Cardiac septum (tissue), 1 donor: ENCODE measurements at places on chromosomes 6 and 20. TPM values are rescaled to one million over a fixed set of nuclear protein-coding genes. Genes with fewer than 3 reads are reported as not detected.

Gene BPI
- total RNA-seq: 0.40 TPM

Gene WFDC8
- not detected for total RNA-seq

Gene CLPSL1
- not detected for total RNA-seq

DNA sequence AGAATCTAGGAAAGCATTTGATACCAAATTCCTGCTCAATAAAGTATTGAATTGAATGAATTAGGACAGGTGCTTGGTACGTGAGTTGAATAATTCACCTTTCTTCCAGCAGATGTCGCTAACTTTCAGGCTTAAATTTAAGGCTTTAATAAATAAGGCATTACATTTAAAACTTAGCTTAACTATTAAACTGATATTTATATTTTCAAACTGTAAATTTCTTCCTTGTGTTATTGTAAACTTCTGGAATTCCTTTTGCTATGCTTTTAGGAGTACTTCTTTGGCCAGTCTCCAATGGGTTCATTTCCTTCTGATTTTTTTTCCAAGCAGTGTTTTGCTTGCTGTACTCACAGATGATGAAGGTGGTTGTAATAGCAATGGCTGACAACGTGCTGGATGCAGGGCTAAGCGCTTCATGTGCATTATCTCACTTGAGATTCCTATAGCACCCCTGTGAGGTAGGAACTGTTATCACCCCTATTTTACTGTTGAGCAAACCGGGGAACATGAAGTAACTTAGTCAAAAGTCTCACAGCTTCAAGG is 71.3 kb upstream of the SLC2A12 start:
- DNase-seq: no peak

GRCh38 chr6:147310521-147310920 is 106.3 kb downstream of the STXBP5 start:
- no peak for DNase-seq

DNA sequence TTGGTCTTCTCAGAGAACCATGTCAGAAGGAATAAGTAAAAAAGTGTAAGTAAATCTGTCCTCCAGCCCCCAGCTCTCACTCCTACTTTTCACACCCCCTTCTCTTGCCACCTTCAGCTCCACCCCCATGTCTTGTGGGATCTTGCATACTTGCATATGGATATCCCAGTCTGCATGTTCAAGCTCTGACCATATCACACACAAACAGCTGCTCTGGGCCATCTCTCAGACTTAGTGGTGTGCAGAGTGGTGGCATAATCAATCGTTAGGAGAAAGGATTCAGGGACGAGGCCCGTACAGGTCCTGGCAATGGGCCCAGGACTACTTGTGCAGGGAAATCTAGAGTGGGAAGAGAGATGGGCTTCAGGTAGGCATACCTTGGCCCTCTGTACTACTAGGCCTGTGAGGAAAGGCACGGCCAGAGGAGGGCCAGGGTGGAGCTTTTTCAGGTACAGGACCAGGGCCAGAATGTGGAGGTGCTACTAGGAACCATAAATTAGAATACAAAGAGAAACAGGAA is 112.0 kb upstream of the SGK1 start:
- DNase-seq: no peak

GRCh38 chr20:60100780-60101179 is 142.6 kb downstream of the CDH26 start:
- no peak for DNase-seq

DNA sequence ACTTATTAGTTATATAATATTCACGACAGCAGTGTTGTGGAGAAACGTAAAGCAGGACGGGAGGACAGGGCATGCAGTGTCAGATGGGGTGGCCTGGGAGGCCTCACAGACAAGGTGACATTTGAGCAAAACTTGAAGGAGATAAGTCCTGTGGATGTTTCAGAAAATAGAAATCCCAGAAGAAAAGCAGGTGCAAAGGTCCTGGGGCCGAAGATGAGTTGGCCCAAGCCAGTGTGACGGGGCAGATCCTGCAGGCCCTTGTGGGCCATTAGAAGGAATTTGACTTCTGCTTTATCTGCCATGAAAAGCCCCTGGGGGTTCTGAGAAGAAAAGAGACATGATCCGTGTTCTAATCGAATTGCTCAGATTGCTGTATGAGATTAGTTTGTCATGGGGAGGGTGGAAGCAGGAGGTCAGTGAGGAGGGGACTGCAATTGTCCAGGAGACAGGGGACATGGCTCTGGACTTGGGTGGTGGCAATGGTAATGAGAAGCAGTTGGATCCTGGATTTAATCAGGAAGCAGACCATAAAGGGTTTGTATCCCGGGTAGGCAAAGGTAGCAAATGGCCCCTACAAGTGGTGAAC is 437.4 kb upstream of the SULF2 start:
- no peak for DNase-seq

Gene TCF21
- total RNA-seq: 2.0 TPM

DNA sequence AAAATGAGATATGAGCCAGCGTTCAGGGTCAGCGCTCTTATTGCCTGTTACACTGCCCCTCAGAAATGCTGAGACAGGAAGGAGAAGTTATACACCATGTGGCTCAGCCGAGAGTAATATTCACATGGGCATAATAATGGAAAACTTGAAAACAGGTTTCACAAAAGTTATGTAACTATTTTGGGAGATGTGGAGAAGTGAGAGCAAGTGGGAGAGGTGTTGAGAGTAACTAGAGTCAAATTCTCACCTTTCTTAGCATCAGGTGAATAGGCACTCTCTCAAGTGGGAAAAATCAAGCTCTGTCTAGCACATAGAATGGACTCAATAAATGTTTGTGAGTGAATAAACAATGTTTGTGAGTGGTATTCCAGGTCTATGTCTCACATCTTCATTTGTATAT is 94.5 kb downstream of the TBX18 start:
- DNase-seq: no peak

Gene APOBEC2
- total RNA-seq: 174 TPM

GRCh38 chr6:157769776-157770426 is 53.1 kb upstream of the SNX9 start:
- DNase-seq: no peak

Gene ZC2HC1B
- total RNA-seq: not detected

Gene PTPRT
- 0.03 TPM for total RNA-seq

Gene DDRGK1
- 29.1 TPM for total RNA-seq

DNA sequence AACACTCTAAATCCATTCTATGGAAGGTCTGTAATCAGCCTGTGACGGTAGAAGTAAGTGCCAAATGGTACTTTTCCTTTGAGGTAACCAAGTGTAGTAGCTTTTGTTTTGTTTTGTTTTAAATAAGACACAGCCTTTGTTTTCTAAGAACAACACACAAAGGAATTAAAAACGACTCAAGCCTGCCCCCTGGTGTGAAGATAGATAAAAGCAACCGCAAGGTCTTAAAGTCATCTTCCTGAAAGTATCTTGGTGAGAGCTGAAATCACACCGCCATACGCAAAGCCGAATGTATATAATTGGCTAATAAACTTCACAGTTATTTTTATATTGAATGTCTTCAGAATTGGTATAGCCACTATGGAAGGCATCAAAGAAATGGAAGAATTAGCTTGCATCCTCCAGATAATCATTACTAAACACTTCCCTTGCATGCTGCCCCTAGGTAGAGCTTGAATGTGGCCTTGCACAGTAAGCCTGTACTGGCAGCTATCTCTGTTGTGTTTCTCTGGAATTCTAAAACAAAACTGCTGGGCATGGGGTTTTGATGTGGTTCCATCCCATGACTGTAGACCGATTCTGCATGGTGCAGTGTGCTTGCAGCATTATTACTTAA is 95.6 kb downstream of the LAMP5 start:
- no peak for DNase-seq

GRCh38 chr6:159257846-159258245 is 88.6 kb downstream of the FNDC1 start:
- no peak for DNase-seq

Gene BPIFB4
- total RNA-seq: not detected
